Activated effector memory CD4-positive, alpha-beta T cell treated with anti-CD3 and anti-CD28 coated beads, Interleukin-2, amount 50 U/mL, for 16 hours (primary cell): ENCODE measurements at places on chromosomes 11 and 22.
A peak's percentile ranks its signal among the peaks of the same experiment; 100 is the strongest.

GRCh38 chr11:9600644-9601036 is 27.2 kb downstream of the WEE1 start:
- DNase-seq: no peak

DNA sequence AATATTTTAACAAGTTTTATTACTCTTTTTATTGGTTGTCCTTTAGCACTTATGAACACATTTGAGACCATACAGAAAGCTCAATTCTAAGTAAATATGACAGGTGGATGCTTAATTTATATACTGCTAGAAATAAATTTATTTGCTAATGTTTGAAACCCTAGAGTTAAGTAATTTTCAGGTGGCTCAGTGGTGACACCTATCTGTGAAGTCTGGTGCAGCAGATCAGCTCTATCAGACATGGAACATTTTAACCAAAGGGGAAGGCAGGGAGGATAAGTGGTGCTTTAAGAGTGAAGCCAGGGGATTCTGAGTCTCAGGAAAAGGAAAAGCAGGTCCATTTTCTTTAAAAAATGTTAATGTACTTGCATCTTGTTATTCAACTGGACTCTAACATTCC is 175.8 kb downstream of the DSCAML1 start:
- peak; percentile 57 for DNase-seq

- DNase-seq: no peak
Observed at GRCh38 chr11:15575409-15575808, 460.7 kb downstream of the INSC start.

DNA sequence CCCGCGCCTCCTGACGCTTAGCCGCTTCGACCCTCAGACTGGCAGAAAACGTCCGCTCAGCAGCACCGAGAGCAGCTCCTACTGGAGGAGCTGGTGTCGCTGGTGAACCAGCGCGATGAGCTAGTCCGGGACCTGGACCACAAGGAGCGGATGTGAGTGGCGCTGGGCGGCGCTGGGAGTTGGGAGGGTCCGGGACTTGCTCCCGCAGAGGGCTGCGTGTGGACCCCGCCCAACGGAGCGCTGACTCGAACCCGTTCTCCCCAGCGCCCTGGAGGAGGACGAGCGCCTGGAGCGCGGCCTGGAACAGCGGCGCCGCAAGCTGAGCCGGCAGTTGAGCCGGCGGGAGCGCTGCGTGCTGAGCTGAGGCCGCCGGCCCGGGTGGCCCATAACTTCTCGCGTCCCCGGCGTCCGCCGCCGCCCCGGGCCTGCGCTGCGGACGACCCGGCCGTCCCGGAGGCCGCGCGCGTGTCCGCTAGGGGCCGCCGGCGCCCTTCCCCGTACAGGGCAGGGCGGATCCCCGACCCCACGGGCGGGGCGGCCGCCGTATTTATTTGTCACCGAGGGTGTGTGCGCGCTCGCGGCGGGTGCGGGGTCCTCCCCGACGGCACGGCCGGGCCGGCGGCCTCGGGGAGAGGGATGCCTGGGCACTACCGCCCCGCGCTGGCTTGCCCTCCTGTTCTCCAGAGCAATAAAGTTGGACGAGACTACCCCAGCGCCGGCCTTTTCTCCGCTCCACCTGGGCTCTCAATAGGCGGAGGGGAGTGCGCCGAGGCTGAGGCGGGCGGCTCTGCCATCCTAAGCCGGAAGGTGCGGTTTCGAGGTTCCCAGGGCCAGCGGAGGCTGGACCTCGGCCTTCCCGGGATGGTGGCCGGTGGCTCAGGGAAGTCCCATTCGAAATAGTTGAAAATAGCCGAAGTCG is 3.4 kb downstream of the KCNK7 start:
- no peak for DNase-seq

DNA sequence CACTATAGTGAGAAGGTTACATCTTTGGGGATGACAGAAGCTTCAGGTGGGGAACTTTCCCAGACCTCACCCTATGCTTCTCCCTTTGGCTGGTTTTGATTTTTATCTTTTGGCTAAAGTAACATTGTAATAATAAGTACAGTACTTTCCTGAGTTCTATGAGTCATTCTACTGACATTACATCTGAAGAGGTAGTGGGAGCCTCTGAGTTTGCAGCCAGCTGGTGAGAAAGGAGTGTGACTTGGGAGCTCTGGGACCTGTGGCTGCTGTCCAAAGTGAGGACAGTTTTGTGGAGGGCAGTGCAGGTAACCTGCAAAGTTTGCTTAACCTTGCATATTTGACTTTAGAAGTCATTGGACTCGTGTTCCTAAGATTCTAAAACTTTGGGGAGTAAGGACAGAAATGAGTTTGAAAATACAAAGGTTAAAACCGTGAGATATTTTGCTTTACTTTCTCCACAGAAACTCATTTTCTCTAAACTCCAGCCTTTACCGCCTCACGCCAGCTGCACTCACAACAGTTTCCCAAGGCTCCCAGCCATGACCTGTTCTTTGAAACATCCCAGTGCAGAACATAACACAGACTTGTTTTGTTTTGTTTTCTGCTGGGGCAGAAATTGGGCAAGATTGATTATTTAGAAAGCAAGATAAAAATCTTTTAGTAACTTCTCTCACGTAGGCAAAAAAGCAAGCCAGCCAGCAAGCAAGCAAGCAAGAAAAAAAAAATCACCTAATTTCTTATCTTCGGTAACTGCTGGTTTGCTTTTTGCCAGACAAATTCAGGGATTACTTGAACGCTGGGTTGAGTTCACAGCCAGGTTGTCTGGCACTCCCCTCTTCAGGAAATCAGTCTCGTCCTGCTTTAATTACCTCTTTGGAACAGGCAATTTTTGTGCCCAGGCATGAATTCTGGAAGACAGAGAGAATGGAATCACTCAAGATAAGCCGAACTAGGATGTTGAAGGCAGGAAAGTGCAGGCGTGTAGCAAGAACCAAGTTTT is 478.3 kb upstream of the ISX start:
- DNase-seq: no peak

DNA sequence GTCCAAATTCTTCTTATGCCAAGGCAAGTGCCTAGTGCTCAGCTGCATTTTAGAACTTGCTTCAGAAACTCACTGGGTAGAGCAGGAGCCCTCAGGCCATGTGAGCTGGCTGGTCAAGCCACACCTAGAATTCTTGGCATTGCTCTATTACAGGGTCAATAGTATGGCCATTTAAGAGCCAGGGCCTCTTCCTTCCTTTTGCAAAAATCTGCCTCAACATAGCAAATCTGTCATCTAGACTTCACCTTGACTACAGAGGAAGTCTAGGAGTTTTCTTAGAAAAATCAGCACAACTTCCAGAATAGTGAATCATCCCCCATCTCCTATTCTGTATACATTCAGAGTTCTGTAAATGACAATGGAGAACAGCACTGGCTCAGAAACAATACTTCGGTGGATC is 112.0 kb upstream of the TTC12 start:
- DNase-seq: no peak

- no peak for DNase-seq
Observed at GRCh38 chr11:92504534-92504933, 279.9 kb downstream of the FAT3 start.

DNA sequence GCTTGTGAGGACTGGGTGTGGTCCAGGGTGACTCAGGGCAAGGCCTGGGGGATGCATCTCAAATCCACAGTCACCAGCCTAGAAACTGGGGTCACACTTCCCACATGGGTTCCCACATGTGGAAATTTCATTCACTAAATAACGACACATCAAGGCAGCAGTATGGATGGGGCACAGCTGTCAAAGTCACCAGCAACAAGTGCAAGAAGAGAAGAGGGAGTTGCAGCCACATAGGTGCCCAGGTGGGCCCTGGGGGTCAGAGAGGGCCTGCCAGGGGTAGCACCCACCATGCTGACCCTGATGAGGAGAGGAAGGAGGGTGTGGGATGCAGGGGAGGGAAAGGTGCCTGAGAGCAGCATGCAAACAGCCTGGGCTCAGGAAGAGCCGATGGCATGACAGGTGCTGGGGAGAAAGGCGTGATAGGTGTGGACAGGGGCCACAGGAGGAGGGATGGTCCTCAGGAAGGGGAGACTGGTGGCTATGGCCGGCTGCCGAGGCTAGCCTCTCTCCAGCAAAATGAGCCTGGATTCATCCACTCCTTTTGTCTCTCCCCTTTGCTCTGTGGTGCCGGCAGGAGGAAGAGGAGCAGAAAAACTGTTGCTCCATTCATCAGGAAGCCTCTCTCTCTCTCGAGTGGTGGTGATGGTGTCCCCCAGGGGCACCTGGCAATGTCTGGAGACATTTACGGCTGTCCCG is 22.3 kb downstream of the DGCR6L start:
- DNase-seq: no peak
